ENCODE measurements at places on chromosomes 6 and 20.

GRCh38 chr6:47532981-47533585, 55.5 kb downstream of the CD2AP start:
- DNase-seq: no peak

DNA sequence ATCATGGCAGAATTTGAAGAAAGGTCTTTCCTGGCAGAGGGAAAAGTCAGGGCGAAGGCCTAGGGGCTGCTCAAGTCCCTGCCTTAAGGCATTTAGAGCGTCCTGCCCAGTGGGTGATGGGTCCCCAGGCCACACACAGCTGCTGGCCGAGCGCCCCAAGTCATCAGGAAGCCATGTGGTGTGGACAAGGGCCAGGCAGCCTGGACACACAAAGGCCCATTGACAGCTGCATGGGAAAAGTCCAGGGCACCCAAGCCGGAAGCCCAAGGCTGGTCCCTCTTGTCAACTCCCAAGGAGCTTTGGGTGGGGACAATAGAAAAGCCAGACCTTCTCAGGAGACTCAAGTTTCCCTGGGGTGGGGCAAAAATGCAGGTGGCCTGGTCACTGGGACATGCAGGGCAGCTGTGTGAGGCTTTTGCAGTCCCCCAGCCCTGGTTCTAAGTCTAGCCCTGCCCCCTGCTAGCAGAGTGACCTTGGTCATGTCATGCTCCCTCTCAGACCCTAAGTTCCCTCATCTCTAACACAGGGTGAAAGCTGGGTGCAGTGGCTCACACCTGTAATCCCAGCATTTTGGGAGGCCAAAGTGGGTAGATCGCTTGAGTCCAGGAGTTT, 44.3 kb upstream of the PTGIS start:
- DNase-seq: no peak

GRCh38 chr6:144477856-144478255, 192.7 kb downstream of the UTRN start:
- no peak for DNase-seq

- DNase-seq: no peak
Observed at GRCh38 chr6:150366118-150366778, 2.6 kb upstream of the IYD start.

- no peak for DNase-seq
Observed at GRCh38 chr6:163496205-163496604, 81.7 kb downstream of the QKI start.

Data from fibroblast of skin of left biceps (primary cell).